ENCODE measurements at places on chromosomes 12 and 14. TPM values are rescaled to one million over a fixed set of nuclear protein-coding genes. Genes with fewer than 3 reads are reported as not detected.

GRCh38 chr12:132083941-132084620 is 60.0 kb downstream of the DDX51 start:
- H3K4me3 ChIP-seq = peak overlapping the region; percentile 81
- H3K4me1 ChIP-seq = peaks cover 15% of the 10 kb centered on the region
- peak; percentile 92 for DNase-seq
- no peaks in the 10 kb centered on the region for H3K36me3 ChIP-seq

- H3K4me1 ChIP-seq = no peaks in the 10 kb centered on the region
- no peaks in the 10 kb centered on the region for H3K27me3 ChIP-seq
- no peak for DNase-seq
- H3K4me3 ChIP-seq = no peak overlapping the region
These were observed 636.5 kb upstream of the TBX3 start for GRCh38 chr12:115320451-115320850.

The AP5M1 gene
- polyA plus RNA-seq = 14.5 TPM

The C14orf132 gene
- polyA plus RNA-seq = 0.85 TPM

DNA sequence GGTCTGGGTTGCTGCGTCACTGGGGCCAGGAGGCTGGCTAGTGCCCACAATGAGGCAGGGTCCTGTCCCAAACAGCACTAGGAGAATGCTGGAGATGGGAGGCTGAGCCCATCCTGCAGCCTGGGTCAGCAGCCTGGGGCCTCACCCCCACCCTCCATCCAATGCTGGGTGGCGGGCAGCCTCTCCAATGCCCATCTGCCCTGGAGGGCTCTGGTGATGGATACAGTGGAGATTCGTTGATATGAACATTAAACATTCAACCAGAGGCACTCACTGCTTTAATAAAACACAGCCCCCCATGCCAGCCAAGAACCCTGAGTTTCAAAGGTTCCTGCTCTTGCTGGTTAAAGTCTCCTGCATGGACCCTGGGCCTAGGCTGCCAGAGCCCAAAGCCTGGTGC is 19.5 kb upstream of the HHIPL1 start:
- H3K4me3 ChIP-seq = no peak overlapping the region
- peaks cover 4% of the 10 kb centered on the region for H3K4me1 ChIP-seq
- H3K36me3 ChIP-seq = no peaks in the 10 kb centered on the region
- H3K27me3 ChIP-seq = no peaks in the 10 kb centered on the region
- no peak overlapping the region for H3K27ac ChIP-seq

DNA sequence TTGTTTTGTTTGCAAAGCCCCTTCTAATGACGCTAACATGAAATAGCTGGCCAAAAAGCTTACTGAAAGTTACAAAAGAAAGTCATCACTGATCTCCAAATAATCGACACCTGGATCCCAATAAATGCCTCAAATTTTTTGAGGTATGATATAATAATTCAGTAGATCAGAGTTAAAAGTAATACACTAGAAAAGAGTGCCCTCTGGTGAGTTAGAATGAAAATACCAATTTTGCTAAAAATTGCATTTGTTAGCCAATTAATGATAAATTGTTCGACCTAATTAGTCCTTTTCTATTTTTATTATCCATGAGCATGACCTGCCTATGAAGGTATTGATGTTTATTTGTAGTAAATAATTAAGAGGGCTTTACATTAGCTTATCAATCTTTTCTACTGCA is 78.6 kb downstream of the CEP128 start:
- no peaks in the 10 kb centered on the region for H3K27me3 ChIP-seq
- H3K27ac ChIP-seq = no peak overlapping the region
- no peak overlapping the region for H3K4me3 ChIP-seq
- DNase-seq = no peak
- H3K36me3 ChIP-seq = no peaks in the 10 kb centered on the region

DNA sequence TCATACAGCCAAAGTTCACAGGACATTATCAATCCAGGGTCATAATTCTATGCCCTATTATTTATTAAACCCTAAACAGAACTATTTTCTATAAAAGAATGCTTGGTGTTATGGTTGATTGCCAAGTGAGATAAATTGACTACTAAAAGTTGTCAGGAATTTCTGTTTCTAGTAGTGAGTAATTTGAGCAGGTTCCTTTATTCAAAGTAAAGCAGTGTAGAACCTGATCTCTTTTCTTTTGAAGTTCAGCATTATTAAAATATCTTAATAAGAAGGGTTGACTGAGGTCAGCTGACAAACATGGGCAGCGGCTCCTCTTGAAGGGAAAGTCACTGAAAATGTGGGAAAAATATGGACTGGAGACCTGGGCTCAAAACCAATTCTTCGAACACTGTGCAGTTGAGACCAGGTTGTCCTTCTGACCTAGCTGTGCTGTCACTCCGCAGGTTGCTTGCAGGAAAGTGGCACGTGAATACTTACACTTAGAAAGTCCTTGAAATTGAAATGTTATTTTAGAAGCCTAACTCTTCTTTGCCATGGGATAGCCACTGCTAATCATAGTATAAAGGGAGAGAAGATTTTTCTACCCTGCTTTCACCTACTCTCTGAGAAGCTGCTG is 141.0 kb downstream of the RASSF9 start:
- H3K36me3 ChIP-seq = no peaks in the 10 kb centered on the region
- H3K27me3 ChIP-seq = no peaks in the 10 kb centered on the region
- H3K4me3 ChIP-seq = no peak overlapping the region
- H3K27ac ChIP-seq = no peak overlapping the region
